ENCODE measurements at places on chromosomes 7 and 10. TPM values are rescaled to one million over a fixed set of nuclear protein-coding genes. Genes with fewer than 3 reads are reported as not detected.

FRMD4A gene
- total RNA-seq, result 7.9 TPM

LDB3 gene
- 213 TPM for total RNA-seq

- H3K4me1 ChIP-seq, result no peaks in the 10 kb centered on the region
- H3K27ac ChIP-seq, result no peak overlapping the region
- H3K27me3 ChIP-seq, result no peaks in the 10 kb centered on the region
- no peaks in the 10 kb centered on the region for H3K36me3 ChIP-seq
- no peak for DNase-seq
Measured at GRCh38 chr7:3028071-3028757, 15.5 kb downstream of the CARD11 start.

GRCh38 chr7:112449353-112449752 lies 907 bp upstream of the IFRD1 start:
- no peaks in the 10 kb centered on the region for H3K27me3 ChIP-seq
- H3K4me1 ChIP-seq, result peaks cover 7% of the 10 kb centered on the region
- no peak for DNase-seq
- H3K4me3 ChIP-seq, result peak overlapping the region; percentile 93
- no peaks in the 10 kb centered on the region for H3K36me3 ChIP-seq

GRCh38 chr10:7558036-7558435 lies 108.7 kb downstream of the ITIH5 start:
- no peaks in the 10 kb centered on the region for H3K27me3 ChIP-seq
- no peak overlapping the region for H3K4me3 ChIP-seq
- DNase-seq, result no peak
- peaks cover 4% of the 10 kb centered on the region for H3K4me1 ChIP-seq

DNA sequence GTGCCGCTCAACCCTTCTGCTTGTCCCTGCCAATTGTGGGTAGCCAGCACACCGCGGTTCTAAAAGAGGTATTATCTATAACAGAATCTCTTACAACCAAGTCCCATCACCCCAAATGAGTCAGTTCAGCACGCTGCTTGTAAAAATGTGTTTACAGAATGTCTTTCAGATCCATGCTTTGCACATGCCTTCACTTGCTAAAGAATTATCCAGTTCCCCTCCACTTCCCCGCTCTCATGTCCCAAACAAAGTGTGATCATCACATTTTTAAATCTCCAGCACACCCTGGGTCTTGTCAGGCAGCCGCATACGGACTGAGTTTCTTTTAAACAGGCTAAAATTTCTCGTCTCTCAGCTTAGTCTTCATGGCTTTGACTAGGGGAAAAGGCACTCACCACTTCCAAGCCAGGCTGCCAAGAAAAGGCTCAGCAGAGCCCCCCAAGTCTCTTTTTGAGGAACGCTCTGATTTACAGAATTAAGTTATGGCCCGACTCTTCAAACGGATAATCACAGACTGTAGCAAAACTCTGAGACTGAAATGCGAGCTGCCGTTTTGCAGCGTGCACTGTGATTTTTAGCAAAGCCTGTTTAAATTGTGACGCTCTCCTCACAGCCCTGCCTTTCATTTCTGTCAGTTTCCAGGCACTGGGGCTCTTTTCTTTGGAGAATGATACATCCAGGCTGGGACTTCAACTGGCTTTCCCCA lies 29.8 kb upstream of the FGFR2 start:
- no peak overlapping the region for H3K4me3 ChIP-seq
- DNase-seq, result no peak
- no peaks in the 10 kb centered on the region for H3K27me3 ChIP-seq
- no peak overlapping the region for H3K27ac ChIP-seq

GRCh38 chr7:124635416-124635815 lies 130.2 kb downstream of the GPR37 start:
- H3K4me3 ChIP-seq, result no peak overlapping the region
- no peaks in the 10 kb centered on the region for H3K36me3 ChIP-seq

All from cardiac muscle cell (in vitro differentiated cells and primary cell).